Gastrocnemius medialis (tissue), 4 donors: ENCODE measurements at places on chromosomes 13 and 19. TPM values are rescaled to one million over a fixed set of nuclear protein-coding genes. Genes with fewer than 3 reads are reported as not detected.

Gene JAK3
- total RNA-seq, result 1.6 TPM

Gene SMIM17
- total RNA-seq, result not detected

Gene TRPM4
- 11.4 TPM for total RNA-seq

Gene GPR108
- 40.3 TPM for total RNA-seq

Gene PDE4C
- 0.76 TPM for total RNA-seq

Gene SLC25A42
- 85.3 TPM for total RNA-seq

Gene CYTH2
- total RNA-seq, result 25.1 TPM

DNA sequence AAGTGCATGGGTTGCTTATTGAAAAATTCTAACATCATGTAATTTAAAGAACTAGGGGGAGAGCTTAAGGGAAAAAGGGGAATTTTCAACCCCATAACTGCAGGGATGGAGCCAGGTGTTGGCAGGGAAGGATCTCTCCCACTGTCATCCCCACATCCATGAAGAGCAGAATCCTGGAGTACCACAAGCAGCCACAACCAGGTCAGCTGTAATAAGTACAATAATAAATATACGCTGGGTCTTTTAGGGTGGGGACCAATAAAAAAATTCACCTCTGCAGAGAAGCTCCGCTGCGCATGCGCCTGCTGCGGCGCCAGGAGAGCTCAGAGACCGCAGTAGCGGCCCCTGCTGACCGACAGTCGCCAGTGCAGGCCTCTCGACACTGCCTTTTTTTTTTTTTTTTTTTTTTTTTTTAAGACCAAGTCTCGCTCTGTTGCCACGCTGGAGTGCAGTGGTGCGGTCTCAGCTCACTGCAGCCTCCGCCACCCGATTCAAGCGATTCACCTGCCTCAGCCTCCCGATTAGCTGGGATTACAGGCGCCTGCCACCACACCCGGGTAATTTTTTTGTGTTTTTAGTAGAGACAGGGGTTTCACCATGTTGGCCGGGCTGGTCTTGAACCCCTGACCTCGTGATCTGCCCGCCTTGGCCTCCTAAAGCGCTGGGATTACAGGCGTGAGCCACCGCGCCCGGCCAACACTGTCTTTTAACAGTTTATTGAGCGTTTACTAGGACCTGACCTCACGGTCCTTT lies 2.5 kb upstream of the EEF2 start:
- peak overlapping the region; percentile 89 for H3K27ac ChIP-seq
- H3K4me1 ChIP-seq, result peaks cover 36% of the 10 kb centered on the region
- H3K4me3 ChIP-seq, result no peak overlapping the region
- no peaks in the 10 kb centered on the region for H3K27me3 ChIP-seq
- peak; percentile 63 for DNase-seq
- H3K36me3 ChIP-seq, result peaks cover 16% of the 10 kb centered on the region

DNA sequence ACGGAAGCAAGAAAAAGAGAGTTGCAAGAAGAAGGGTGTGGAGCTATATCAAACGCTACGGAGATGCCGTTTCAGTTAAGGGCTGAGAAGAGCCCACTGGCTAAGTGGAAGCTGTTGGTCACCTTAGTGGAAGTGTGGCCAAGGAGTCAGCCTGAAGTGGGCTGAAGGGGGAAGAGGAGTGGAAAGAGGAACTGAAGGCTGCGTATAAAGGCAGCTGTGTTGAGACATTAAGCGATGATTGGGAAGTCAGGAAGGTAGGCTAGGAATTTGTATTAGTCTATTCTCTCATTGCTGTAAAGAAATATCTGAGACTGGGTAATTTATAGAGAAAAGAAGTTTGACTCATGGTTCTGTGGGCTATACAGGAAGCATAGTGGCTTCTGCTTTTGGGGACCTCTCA lies 14.1 kb upstream of the FRY start:
- no peaks in the 10 kb centered on the region for H3K27me3 ChIP-seq
- H3K27ac ChIP-seq, result no peak overlapping the region
- H3K4me1 ChIP-seq, result peaks cover 8% of the 10 kb centered on the region
- H3K36me3 ChIP-seq, result no peaks in the 10 kb centered on the region
- H3K4me3 ChIP-seq, result no peak overlapping the region
- no peak for DNase-seq

DNA sequence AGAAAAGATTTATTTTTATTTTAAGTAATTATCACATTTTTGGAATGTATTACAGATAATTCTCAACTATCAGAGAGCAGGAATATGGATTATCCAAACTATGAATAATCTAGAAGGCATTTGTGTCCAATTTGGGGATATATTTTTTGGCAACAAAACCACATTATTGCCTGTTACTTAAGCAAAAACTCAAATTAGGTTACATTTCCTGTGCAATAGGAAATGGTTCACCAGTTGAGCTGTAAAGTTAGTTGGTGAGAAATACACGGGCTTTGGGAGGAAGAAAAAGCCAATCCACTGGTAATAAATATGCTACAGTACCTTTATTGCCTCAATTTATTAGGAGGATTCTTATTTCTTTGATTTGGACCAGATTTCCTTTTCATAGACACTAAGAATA lies 1075.2 kb downstream of the PCDH9 start:
- H3K36me3 ChIP-seq, result no peaks in the 10 kb centered on the region
- H3K4me3 ChIP-seq, result no peak overlapping the region
- no peak overlapping the region for H3K27ac ChIP-seq
- no peak for DNase-seq
- H3K4me1 ChIP-seq, result no peaks in the 10 kb centered on the region
- no peaks in the 10 kb centered on the region for H3K27me3 ChIP-seq

DNA sequence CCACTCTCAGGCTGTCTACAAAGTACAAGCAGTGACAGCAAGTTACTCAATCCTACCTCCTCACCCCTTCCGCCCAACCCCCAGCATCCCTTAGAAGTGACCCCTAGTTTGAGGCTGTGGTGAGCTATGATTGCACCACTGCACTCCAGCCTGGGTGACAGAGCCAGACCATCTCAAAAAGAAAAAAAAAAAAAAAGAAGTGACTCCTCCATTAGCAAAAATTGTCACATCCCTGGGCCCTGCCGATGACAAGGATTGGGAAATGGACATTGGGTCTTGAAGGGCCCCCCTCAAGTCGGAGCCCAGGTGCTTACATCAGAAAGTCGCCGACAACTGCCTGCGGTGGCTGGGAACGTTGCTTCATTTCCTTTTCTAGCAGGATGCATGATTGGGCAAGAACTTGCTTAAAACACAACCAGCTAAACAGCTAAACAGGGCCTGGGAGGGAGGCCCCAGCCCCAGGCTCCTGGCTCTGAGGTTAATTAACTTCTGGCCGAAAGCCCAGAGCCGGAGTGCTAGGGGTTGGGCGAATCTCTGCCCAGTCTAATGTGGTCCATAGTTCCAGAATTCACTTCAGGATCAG lies 15.3 kb downstream of the RAB3D start:
- no peaks in the 10 kb centered on the region for H3K27me3 ChIP-seq
- H3K4me3 ChIP-seq, result no peak overlapping the region
- DNase-seq, result peak; percentile 78
- H3K36me3 ChIP-seq, result no peaks in the 10 kb centered on the region

- H3K4me3 ChIP-seq, result no peak overlapping the region
- no peak overlapping the region for H3K27ac ChIP-seq
- H3K4me1 ChIP-seq, result no peaks in the 10 kb centered on the region
- no peaks in the 10 kb centered on the region for H3K36me3 ChIP-seq
- DNase-seq, result no peak
Observed at GRCh38 chr13:111659219-111659775, 338.9 kb downstream of the TEX29 start.

DNA sequence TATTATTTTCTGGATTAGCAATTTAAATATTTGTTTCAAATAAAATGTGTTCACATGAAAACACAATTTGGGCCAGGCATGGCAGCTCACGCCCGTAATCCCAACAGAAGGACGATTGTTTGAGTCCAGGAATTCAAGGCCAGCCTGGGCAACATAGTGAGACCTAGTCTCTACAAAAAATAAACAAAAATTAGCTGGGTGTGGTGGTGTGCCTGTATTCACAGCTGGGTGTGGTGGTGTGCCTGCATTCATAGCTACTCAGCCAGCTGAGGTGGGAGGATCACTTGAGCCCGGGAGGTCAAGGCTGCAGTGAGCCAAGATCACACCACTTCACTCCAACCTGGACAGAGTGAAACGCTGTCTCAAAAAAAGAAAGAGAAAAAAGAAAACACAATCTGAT lies 46.4 kb downstream of the KPNA3 start:
- H3K4me3 ChIP-seq, result no peak overlapping the region
- DNase-seq, result no peak
- H3K27ac ChIP-seq, result no peak overlapping the region
- no peaks in the 10 kb centered on the region for H3K27me3 ChIP-seq
- H3K36me3 ChIP-seq, result no peaks in the 10 kb centered on the region

- no peaks in the 10 kb centered on the region for H3K4me1 ChIP-seq
- no peaks in the 10 kb centered on the region for H3K27me3 ChIP-seq
- DNase-seq, result no peak
- H3K4me3 ChIP-seq, result no peak overlapping the region
- no peak overlapping the region for H3K27ac ChIP-seq
Observed at GRCh38 chr13:106382534-106382933, 152.9 kb downstream of the EFNB2 start.

DNA sequence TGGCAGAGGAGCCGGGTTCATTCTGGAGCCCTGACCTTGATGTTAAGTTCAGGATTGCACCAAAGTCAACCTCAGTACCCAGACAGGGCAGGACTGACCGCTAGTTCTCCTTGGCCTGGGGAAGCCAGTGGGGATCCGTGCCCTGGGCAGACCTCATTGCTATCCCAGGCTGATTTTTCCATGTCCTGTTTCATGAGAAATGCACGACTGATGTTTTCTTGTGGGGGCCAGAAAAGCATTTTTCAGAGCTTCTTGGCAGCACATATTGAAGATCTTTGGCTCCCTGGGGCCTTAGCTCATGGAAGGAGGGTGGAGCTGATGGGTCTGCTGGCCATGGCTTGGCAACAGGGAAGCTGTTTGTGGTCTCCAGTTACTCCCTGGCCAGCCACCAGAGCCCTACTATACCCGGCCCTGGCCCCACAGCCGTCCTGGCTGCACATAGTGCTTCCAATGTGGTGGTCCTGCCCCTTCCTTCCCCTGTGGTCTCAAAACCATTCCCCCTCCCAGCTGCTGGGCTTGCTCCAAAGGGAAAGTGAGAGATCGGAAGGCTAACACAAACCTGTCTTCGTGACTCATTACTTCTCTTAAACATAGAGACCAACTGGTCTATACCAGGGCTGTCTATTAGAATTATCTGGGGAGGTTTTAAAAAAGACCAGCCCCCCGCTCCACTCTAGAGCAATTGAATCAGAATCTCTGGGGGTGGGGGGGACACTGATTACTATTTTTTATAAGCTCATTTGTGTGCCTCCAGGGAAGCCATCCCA lies 11.2 kb downstream of the IL17D start:
- peak overlapping the region; percentile 80 for H3K27ac ChIP-seq
- DNase-seq, result peak; percentile 78
- H3K4me3 ChIP-seq, result peak overlapping the region; percentile 47

DNA sequence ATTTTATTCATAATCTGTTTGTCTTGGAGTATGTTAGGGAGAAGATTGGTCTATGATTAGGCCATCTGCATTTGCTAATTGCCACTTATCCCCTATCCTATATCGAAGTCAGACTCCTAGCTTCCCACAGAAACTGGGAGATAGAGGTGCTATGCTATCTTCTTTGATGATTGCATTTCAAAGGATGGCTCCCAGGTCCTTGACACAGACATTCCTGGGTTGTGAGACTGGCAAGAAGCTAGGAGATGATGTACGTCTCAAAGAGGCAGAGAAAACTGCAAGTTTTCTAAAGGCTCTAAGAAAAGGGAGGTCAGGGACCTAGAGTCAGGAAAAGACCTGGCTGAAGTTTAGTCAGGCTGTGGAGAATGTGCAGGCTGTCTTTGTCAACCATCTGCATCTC lies 1251.9 kb downstream of the PCDH17 start:
- H3K36me3 ChIP-seq, result no peaks in the 10 kb centered on the region
- no peaks in the 10 kb centered on the region for H3K27me3 ChIP-seq
- H3K4me1 ChIP-seq, result no peaks in the 10 kb centered on the region
- no peak for DNase-seq
- no peak overlapping the region for H3K27ac ChIP-seq
